Activated T-helper 2 cell treated with anti-CD3 and anti-CD28 coated beads, Interferon-gamma antibody, Interleukin-2, Interleukin-4, amounts not matched to agents 10 μg/mL and 5 μg/mL and 100 μg/mL, durations not matched to agents 14 hours and 24 hours and 36 hours (primary cell): ENCODE measurements at places on chromosomes 1 and 21. TPM values are rescaled to one million over a fixed set of nuclear protein-coding genes. Genes with fewer than 3 reads are reported as not detected.

Gene CXADR
- 0.39 and 0.64 TPM in 2 replicates for total RNA-seq

- DNase-seq: no peak
Measured at GRCh38 chr1:77673030-77673429, 9.4 kb downstream of the ZZZ3 start.

DNA sequence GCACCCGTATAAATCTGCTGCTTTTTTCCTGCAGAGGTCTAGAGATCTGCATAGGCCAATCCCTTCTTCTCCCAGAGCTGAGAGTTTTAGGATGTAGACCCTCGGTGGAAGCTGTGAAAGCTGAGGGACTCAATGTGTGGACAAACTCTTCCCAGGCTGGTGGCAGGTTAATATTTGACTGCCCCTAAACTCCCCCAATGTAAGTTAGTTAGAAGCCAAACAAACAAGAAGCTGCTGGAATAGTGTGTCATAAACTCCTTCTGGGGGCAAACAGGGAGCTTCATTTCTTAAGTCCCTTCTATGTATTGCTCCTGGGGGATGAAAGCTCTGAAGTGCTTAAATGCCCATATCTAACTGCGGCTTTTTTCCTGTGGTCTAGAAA, 72.3 kb downstream of the SCMH1 start:
- DNase-seq: no peak

DNA sequence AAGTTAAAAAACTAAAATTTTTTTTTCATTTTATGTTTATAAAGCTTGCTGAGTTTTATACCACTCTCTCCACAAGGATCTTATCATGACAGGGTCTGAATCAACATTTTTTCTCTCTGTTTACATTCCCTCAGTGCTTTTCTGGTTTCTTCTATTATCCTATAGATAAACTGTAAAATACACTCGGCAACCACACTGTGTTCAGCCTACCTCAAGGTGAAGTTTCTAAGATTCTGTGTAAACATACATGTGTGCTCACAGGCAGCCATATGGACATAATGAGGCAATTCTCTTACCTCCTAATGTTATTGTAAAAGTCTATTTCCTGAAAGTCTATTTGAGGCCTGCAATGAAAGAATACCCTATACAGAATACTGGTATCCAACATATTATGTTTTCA, 114.6 kb downstream of the NTPCR start:
- DNase-seq: no peak

- no peak for DNase-seq
Measured at GRCh38 chr21:36716387-36716786, 17.5 kb downstream of the SIM2 start.

- DNase-seq: no peak
Measured at GRCh38 chr1:160789051-160789701, 6.8 kb upstream of the LY9 start.

DNA sequence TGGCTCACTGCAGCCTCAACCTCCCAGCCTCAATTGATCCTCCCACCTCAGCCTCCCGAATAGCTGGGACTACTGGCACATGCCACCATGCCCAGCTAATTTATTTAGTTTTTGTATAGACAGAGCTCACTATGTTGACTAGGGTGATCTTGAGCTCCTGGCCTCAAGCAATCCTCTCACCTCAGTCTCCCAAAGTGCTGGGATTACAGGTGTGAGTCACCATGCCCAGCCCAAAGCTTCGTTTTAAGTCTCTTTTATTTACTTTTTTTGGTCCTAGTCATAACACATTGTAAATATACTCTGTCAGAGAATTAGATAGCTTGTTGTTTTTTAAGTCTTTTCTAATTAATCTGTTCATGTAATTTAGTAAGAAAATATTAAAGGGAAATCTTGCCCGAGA, 42.8 kb downstream of the KCNK1 start:
- no peak for DNase-seq
